A172 (cell line): ENCODE measurements at places on chromosomes 1 and 21.

DNA sequence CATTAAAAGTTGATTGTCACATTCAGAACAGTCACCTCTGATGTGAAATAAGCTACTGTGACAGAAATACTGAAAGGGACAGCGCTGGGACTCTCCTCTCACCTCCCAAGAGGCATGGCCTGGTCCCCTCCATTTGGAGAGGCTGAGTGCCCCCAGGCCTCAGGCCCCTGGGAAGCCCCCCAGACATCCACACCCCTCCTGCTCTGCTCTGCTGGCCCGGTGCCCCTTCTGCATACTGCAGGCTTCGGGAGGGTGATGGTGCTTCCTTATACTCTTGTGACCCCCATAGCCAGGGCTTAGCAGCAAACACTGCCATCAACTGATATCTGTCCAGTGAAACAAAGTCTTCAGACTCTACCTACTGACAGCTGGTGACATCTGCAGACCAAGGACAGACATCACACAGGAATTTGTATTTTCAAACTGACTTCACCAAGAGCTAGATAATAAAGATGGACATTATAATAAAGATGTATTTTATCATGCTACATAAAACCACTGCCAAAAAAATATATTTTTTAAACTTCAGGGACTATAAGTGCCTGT is 36.9 kb downstream of the C2CD2 start:
- DNase-seq: no peak

- no peak for DNase-seq
These were observed 317.7 kb upstream of the DAB1 start for GRCh38 chr1:57741521-57741920.

GRCh38 chr1:100628631-100629081 is 90.7 kb downstream of the GPR88 start:
- peak; percentile 54 for DNase-seq

GRCh38 chr1:180939711-180940103 is 27.0 kb downstream of the KIAA1614 start:
- no peak for DNase-seq
